ENCODE measurements at places on chromosomes 4 and X.

DNA sequence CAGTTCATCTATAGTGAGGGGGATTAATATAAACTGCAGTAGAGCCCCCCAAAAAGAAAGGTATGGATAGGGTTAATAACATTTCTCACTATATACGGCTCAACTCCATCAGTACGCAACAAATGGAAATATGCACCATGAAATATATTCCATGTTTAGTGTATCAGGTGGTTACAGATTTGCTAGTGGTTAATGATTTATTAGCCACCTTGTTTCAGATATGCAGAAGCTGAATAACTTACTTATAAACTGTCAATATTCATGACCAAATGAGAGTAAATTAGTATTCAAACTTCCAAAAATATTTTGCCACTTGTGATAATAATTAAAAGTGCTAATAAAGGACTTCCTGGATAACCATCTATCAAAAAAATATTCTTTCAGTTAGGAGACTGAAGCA is 14.8 kb downstream of the AMTN start:
- no peak for ATAC-seq

DNA sequence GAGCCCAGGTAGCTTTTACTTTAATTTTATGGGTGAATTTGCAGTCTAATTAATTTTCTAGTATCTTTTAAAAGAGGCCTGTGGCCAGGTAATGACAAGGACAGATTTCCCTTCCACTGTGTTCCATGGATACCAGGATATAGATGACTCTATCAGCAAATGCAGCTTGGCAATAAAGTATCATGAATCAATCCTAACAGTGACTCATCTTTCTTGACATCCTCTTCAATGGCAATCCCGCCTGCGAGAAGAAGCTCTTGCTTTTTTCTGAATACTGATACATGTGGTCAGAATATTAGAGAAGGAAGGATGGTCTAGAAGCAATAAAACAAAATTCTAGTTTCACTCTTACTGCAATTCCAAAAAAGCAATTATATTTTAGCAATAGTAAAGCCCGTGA is 267.8 kb downstream of the DTHD1 start:
- ATAC-seq = no peak

GRCh38 chr4:48156423-48156822 is 22.4 kb upstream of the TXK start:
- no peak for ATAC-seq

DNA sequence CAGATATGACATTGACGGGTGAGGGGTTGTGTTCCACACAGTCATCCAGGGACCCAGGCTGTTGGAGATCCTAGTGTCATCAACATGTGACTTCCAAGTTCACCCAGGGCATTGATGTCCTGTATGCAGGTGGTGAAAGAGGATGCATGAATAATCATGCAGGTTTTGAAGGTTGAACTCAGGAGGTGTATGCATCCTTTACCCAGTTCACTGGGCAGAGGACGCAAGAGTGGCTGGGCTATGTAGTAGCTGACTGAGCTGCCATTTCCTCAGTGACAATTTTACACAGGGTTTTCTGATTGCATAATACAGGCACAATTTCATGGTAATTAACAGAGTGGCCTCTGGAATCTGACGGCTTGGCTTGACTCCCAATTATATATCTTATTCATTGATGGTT is 323.0 kb downstream of the HS3ST1 start:
- ATAC-seq = no peak

DNA sequence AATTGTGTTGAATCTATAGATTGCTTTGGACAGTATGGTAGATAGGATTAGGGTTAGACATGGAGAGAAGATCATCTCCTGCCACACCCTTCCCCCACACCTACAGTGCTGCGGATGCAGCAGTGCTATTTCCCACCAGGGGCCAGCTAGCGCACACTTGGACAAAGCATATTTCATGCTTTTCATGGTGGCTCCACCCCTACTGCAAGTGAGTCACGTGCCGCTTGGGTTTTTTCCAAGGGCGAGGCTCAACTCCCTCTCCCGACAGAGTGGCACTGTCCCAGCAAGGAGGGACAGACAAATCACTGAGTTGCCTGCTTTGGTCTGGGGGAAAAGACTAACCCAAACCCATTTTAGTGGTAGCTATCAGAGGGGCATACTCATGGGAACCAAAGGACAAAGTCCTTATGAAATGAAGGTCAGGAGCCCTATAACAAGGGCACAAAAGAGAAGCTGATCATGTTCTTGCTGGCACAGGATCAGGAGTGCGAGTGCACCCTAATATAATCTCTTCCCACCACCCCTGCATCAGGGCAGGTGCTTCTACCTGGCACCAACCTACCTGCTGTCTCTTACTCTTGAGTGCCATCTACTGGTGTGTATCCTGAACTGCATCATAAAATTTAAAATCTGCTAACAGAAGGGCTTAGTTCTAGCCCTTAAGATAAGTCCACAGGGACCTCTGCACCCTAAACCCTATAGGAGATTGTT is 55.1 kb upstream of the PGAM4 start:
- ATAC-seq = peak; percentile 40
